AG04449 (cell line): ENCODE measurements at places on chromosomes 6 and 20.

- peak; percentile 38 for DNase-seq
Observed at GRCh38 chr20:1437235-1437904, 29.3 kb downstream of the NSFL1C start.

DNA sequence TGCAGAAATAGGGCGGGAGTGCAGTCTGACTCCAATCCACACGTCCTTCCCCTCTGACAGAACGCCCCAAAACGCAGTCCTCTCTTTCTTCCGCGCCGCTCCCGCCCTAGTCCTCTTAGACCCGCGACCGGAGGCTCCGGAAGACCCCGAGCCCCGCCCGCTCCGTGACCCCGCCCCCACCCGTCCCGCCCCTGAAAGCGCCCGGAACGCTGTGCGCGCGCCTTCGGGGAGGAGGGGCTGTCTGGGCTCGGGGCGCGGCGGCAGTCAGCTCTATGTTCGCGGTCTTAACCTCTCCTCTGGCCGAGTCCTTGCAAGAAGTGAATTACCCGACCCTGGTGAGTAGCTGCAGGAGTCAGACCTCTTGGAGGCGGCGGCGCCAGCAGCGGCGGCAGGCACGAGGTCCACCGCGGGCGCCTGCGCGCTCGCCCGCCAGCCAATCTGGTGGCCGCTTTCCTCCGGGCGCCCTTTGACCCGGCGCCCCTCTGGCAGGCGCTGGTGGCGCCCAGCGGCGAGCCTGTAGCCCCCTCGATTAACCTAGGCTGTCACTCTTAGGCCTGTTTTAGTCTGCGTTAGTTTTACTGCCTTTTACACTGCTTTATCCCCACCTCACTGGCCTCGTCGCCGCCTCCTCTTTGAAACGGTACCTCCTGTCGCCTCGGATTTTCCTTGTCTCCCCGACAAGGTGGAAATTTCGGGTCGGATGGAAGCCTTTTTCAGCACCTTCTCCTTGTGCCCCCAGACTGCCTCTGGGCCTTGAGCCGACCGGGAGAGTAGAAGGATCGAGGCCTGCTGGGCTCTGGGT is at the start of gene MANEA:
TSS of gene MANEA (plus strand) at position 232 of the 802 bp plus-strand sequence. CDS start 8,905 bp downstream, outside the sequence.
- peak; percentile 31 for DNase-seq

GRCh38 chr20:63955281-63955826 is 862 bp downstream of the UCKL1 start:
- no peak for DNase-seq

DNA sequence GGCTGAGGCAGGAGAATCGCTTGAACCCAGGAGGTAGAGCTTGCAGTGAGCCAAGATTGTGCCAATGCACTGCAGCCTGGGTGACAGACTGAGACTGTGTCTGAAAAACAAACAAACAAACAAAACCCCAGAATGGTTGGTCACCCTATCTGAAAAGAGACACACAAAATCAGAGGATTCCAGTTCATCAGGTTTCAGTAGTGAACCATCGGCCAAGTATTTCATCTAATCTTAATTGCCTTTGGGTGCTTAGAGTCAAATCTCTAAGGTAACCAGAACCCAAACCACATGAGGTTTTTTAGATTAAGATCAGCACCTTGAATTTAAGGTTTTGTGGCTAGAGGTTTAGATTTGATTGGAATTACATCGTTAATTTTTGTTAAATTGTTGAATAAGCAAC is 8.3 kb upstream of the ZBTB2 start:
- no peak for DNase-seq

DNA sequence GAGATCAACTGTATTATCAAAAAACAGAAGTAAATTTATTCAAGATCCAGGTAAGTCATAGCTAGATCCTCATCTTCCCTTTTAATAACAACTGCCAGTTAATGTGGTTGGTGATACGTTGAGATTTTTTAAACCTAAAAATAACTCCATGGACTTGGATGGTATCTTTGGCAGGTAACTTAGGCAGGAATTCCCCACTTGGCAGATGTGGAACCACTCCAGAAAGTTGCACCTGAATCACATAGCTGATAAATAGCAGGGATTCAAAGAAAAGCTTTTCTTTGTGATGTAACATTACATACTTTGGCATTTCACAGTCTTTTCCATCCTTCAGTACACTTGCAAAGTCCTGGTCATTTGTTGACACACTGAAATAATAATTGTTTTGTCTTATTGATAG is 62.6 kb downstream of the PRPH2 start:
- no peak for DNase-seq

- DNase-seq, result no peak
Observed at GRCh38 chr20:25686081-25687067, 10.3 kb downstream of the ZNF337 start.

- no peak for DNase-seq
Observed at GRCh38 chr6:28863604-28864325, 60.0 kb downstream of the TRIM27 start.

DNA sequence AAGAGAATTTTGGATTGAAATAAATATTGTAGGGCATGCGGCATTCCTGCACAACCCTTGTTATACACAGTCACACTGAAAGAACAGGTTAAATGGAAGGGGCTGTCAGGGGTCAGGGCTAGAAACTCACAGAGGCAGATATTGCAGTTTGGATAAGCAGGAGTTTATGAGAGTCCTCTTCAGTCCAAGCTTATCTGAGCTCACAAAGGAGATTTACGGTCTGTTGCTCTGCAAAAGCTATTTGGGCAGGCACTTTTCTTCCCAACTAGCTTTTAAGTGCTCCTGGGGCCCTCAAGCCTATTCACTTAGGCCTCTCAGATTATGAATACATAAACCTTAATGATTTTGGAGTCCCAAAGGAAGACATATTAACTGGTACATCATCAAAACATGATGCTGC is 156.2 kb downstream of the SOX4 start:
- no peak for DNase-seq

GRCh38 chr20:53738945-53739798 is 145.5 kb upstream of the ZNF217 start:
- no peak for DNase-seq

GRCh38 chr6:135170849-135171248 is 10.3 kb upstream of the MYB start:
- no peak for DNase-seq

GRCh38 chr6:163318071-163318786 is 96.3 kb upstream of the QKI start:
- DNase-seq, result no peak

DNA sequence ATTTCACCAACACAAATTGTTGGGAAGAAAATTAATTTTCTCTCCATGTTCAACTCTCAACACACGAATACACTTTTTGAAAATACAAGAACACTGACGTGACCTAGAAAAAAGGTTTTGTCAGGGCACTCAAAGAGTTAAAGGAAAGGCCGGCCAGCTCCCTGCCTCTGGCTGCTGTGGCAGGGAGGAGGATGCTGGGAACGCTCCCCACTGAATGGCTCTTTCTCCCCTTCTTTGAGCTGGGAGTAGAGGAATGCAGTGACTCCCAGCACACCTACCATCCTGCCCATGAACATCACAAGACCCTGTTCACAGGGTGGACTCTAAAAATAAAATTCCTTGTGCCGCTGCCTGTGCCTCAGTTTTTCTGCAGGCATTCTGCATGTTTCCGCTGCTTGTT is 47.0 kb downstream of the MAP3K5 start:
- DNase-seq, result no peak

DNA sequence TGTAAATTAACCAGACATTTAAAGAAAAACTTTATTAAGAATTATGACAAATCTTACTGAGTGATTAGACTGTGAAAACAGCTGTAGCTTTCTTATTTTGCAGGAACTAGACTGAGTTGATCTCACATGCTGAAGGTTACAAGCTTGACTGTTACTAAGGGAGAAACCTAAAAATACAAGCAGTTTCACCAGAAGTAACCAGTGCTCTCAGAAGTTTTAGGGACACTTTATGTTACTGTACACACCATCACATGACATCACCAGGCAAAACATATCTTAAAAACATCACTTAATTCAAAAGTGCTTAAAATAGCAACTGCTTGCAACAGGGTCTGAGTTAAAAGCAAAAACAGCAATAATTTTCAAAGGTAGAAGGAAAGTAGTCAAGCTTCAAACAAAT is 5.4 kb downstream of the FBXO30 start:
- DNase-seq, result no peak

GRCh38 chr6:128275030-128275429 is 245.4 kb downstream of the PTPRK start:
- DNase-seq, result no peak

GRCh38 chr6:1991332-1991878 is 254.0 kb downstream of the GMDS start:
- no peak for DNase-seq

GRCh38 chr6:53918854-53919510 is 124.2 kb downstream of the LRRC1 start:
- no peak for DNase-seq

- DNase-seq, result no peak
Observed at GRCh38 chr6:83883240-83883639, 23.8 kb downstream of the CYB5R4 start.

GRCh38 chr6:13524801-13525508 is 37.6 kb upstream of the GFOD1 start:
- DNase-seq, result no peak

GRCh38 chr6:88246654-88247053 is 80.5 kb upstream of the CNR1 start:
- no peak for DNase-seq

DNA sequence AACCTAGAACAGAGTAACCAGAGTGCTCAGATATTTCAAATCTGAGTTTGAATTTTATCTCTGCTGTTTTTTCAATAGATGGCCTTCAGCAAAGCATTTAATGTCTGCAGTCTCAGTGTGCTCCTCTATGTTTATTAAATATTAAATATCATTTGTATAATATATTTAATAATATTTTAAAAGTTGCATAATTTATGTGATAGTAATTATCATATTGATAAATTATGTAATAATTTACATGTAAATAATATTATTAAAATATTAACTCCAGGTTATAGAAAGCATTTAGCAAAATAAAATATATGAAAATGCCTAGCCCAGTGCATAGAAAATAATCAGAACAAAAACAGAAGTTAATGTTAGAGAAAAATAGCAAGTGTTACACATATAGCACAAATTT is 930.0 kb upstream of the SLC35B3 start:
- DNase-seq, result no peak

- no peak for DNase-seq
Observed at GRCh38 chr6:17339308-17339670, 54.1 kb upstream of the CAP2 start.

DNA sequence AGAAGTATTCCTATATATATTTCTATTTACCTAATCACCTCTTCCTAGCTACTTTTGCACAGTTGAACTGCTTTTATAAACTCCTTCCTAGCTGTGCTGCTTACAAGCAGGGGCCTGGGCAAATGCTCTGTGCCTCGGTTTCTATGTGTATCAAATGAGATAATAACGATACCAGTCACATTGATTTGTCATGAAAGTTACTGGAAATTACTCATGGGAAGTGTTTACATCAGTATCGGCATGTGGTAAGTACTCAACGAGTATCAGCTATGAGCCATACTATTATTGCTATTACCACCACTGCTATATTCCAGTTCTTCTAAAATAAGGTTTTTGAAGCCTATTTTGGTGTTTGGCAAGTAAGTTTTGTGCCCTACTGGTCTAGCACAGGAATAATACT is 4.9 kb downstream of the LAMA4 start:
- DNase-seq, result no peak

DNA sequence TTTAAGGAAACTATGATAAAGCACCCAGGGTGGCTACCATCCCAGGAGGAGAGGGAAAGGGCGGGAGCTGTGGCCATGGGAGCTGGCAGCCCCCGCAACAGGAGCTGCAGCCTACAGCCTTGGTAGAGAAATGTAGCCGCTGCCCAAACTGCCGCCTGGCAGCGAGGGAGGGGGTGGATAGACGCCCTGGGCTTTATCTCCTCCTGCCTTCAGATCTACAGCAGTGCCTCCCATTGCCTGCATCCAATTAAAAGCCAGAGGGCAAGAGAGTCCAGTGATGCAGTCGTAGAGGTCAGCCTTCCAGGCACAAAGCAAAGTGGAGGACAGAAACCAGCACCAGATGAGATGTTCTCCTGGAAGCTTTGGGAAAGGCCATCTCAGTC is 35.0 kb upstream of the ZFAND3 start:
- DNase-seq, result no peak

GRCh38 chr6:152240436-152240835 is 396.7 kb downstream of the SYNE1 start:
- no peak for DNase-seq

DNA sequence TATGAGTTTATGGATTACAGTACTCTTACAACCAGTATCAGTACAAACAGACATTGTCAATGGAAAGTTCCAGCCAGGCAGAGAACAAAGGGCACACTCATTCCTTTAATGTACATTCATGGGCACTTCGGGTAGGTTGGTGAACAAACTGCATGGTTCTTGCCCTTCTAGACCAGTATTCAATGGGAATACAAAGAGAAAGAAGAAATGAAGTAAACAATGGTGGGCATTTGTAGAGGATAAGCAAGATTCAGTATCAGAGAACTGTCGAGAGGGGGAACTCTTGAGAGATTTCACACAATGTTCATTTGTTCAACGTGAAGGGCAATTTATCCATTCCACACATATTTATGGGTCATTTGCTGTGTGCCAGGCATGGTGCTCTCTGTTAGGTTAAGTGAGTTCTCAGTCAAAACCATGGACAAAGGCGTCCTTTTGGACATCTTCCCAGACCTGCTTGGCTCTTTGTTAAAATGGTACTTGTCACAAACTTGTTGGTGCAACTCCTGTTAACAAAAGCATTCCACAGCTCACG is 714.8 kb downstream of the DHX35 start:
- no peak for DNase-seq

DNA sequence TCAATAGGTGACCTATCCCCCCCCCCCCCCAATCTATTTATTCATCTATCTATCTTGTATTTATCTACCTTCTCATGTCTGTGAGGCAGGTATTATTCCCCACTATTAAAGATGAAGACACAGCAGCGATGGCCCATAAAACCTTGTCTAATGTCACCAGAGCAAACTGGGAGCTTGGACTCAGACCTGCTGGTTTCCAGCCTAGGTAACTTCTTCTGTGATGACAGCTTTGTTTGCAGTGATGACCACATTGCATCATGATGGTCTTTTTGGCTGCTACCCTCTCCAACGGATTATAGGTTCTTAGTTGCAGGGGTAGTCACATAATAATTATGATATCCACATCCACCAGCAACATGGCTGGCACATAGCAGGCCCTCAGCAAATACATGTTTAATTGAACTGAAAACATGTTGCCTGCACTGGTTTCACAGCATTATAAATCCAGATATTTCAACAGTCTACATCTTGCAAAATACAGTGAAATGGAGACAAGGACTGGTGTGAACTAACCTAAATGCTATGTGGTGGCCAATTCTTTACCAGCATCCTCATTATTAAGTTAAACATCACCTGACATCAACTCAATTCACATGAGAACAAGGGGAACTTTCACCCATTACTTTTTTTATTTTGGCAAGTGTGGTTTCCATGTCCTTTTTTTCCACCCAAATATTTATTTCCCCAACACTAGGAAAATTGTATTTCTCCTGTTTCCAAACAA is 712.5 kb upstream of the NRSN1 start:
- peak; percentile 12 for DNase-seq

- no peak for DNase-seq
Observed at GRCh38 chr20:23078351-23079015, 7.6 kb downstream of the CD93 start.

DNA sequence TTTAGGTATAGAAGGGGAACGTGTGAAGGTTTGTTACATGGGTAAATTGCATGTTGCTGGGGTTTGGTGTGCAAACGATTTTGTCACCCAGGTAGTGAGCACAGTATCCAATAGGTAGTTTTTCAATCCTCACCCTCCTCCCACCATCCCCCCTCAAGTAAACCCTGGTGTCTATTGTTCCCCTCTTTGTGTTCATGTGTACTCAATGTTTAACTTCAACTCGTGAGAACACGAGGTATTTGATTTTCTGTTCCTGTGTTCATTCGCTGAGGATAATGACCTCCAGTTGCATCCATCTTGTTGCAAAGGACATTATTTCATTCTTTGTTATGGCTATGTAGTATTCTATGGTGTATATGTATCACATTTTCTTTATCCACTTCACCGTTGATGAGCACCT is 11.6 kb upstream of the VNN1 start:
- DNase-seq, result no peak
